ENCODE measurements at places on chromosomes 13 and 19. TPM values are rescaled to one million over a fixed set of nuclear protein-coding genes. Genes with fewer than 3 reads are reported as not detected.
A peak's percentile ranks its signal among the peaks of the same experiment; 100 is the strongest.

DNA sequence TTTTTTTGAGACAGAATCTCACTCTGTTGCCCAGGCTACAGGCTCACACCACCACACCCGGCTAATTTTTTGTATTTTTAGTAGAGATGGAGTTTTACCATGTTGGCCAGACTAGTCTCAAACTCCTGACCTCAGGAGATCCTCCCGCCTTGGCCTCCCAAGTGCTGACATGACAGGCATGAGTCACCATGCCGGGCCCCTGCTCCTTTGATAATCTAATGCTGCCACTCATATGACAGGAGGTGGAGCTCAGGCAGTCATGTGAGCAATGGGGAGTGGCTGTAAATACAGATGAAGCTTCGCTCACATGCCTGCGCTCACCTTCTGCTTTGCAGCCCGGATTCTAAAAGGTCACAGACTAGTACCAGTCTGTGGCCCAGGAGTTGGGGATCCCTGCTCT lies 25.1 kb downstream of the ARHGEF18 start:
- DNase-seq = no peak

GRCh38 chr19:47762615-47763308 lies 15.7 kb upstream of the SELENOW start:
- no peak for DNase-seq

- DNase-seq = no peak
Measured at GRCh38 chr13:36715841-36716240, 42.0 kb downstream of the SERTM1 start.

- DNase-seq = no peak
Measured at GRCh38 chr13:105634059-105634458, 901.4 kb downstream of the EFNB2 start.

DNA sequence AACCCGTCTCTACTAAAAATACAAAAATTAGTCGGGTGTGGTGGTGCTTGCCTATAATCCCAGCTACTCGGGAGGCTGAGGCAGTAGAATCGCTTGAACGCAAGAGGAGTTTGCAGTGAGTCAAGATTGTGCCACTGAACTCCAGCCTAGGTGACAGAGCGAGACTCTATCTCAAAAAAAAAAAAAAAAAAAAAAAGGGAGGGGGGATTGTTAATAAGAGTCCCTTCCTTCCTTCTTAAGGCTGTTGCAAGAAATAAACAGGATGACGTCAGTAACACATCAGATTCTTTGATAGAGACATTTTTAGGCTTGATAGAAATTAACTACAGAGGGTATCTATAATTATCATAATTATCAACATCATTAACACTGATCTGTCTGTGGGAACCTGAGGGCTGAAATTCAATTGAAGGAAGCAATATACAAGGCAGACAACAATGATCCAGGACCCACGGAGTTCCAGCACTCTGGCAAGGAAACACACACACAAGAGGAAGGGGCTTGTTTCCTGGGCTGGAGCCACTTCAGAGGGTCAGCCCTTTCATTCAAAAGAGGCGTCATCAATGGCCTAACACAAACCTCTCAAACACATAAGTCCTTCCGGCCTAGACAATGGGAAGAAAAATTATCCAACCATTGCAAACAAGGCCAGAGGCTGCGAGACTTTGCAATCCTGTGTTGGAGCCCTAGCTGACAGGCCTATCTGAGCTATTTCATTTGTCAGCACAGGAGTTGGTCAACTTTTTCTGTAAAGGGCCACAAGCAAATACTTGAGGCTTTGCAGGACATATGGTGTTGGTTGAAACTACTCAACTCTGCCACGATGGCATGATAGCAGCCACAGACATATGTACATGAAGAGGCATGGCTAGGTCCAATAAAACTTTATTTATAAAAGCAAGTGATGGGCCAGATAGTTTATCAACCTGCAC lies 105.2 kb downstream of the INSR start:
- no peak for DNase-seq

DNA sequence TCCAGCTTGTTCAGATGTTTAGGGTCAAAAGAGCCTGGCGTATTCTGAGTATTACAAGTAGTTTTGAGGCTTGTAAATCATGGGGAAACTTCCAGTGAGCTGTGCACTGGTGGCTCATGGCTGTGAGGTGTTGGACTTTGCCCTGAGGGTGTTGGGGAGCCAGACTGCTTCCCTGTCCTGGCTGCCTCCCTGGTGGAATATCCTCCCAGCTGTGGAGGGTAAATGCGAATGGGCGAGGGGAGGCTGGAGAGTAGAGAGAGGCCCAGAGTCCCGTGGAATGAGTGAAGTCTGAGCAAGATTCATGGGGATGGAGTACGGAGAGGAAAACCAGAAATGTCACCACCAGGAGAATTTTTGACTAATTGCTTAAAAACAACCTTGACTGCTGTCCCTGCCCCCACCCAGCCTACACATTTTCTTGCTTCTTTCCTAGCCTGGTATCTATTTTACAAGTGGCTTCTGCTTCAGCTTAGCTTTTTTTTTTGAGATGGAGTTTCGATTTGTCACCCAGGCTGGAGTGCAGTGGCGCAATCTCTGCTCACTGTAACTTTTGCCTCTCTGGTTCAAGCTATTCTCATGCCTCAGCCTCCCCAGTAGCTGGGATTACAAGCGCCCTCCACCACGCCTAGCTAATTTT lies 3.7 kb downstream of the SNRPA start:
- DNase-seq = no peak

GRCh38 chr13:46101484-46102254 lies 3.2 kb downstream of the CPB2 start:
- DNase-seq = no peak

DNA sequence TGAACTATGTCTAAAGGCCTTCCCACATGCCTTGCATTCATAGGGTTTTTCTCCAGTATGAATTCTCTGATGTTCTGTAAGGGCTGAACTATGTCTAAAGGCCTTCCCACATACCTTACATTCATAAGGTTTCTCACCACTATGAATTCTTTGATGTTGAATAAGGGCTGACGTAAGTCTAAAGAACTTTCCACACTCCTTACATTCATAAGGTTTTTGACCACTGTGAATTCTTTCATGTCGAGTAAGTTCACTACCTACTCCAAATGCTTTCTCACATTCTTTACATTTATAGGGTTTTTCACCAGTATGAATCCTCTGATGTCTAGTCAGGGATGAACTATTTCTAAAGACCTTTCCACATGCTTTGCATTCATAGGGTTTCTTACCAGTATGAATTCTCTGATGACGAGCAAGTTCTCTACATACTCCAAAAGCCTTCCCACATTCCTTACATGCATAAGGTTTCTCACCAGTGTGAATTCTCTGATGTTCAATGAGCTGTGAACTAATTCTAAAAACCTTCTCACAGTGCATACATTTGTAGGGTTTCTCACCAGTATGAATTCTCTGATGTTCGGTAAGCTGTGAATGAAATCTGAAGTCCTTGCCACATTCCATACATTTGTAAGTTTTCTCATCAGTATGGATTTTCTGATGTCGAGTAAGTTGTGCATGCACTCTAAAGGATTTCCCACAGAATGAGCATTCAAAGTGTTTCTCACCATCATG lies 19.1 kb upstream of the ZNF260 start:
- DNase-seq = no peak

DNA sequence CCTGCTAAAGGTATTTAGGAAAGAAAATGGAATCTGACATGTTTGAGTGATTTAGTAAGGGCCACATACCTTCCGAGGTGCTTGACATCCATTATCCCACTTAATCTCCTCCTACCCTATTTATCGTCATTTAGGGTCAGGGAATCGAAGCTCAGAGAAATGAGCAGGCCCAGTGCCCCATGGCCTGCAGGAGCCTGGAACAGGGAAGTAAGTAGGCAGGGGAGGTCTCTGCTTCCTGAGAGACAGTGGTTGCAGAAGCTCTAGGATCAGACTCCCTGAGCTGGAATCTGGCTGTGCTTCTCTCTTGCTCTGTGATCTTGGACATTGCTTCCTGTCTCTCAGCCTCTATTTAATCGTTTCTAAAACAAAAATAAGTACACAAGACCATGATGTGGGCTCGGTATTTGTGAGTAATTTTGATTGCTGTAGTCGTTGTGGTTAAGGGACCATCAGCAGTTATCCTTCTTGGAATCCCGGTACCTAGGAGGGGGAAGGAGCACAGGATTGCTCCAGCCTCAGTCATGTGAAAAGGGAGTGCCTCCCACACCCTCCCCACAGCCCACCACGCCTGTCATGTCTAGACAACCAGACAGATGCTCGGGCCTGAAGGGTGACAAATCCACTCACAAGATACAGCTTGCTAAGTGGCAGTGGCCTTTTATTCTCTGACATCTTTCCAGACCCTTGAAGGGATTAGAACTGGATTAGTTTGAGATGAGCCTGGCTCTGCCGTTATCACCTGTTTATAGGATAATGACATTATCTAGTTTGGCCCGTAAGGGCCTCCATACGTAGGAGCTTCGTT lies 169.2 kb upstream of the TSHZ3 start:
- DNase-seq = peak; percentile 7

GRCh38 chr13:51643105-51643881 lies 59.0 kb downstream of the WDFY2 start:
- no peak for DNase-seq

GRCh38 chr19:5975388-5975728 lies 2.6 kb downstream of the RANBP3 start:
- no peak for DNase-seq

GRCh38 chr13:29991343-29991742 lies 140.9 kb upstream of the UBL3 start:
- DNase-seq = no peak

GRCh38 chr19:4939466-4939865 lies 29.4 kb upstream of the KDM4B start:
- no peak for DNase-seq

- no peak for DNase-seq
Measured at GRCh38 chr13:81781471-81781870, 1440.5 kb upstream of the SPRY2 start.

Gene TMC4
- total RNA-seq = 198 TPM

Gene YJEFN3
- total RNA-seq = 8.9 TPM

Gene RASL11A
- 5.8 TPM for total RNA-seq

Gene C2CD4C
- total RNA-seq = 172 TPM

Gene LMTK3
- total RNA-seq = 21.0 TPM

Gene FCER2
- total RNA-seq = 0.86 TPM

Gene ZSCAN22
- 4.7 TPM for total RNA-seq

Gene ZFR2
- 0.55 TPM for total RNA-seq

Gene OR7C1
- 0.14 TPM for total RNA-seq

Gene VAV1
- total RNA-seq = 12.7 TPM

Gene LYL1
- 11.7 TPM for total RNA-seq
